Cortex of kidney (tissue), 1 donor: ENCODE measurements at places on chromosomes 3 and 15.

DNA sequence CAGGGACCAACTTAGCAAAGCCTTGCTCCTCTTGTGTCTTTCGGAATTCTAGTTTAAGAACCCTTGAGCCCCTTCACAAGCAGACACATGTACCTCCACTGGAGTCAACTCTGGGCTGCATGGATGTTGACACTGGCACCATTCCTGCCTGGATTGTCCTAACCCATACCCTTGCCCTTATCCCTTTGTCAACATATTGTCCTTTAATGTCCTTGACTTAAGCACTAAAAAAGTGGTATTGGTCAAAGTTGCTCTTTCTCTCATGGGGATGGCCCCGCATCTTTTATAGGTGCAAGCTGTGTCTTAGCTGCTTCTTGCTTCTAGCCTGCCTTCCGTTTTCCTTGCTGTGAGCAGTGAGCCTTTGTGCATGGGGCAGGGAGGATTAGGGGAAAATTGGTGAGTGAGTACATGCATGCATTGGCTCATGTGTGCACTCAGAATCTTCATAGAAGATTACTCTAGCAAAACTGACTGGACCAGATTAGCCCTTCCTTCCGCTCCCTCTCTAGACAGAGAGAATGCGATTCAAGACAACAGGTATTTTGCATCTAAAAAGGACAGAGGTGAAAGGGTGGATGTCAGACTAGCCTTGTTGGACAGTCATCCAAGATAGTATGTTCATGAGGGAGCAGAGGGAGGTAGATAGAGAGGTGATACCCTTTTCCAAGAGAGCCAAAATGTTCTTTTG, 42.4 kb downstream of the TGFBR2 start:
- no peak for DNase-seq

DNA sequence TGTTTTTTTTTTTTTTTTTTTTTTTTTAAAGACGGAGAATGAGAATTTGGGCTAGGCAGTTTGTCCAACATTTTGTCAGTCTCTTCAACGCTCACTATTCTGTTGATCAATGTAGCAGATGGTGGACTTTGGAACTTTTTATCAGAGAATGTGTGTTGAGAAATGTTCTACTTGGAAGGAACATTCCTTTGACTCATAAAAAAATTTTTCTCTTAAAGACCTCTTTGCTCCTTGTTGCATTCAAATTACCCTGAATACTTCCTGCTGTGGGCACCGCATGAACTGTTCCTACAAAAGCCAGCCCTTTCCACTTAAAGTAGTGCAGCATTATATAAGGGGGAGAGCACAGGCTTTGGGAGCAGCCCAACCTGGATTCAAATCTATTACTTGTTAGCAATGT, 182.9 kb downstream of the AKAP13 start:
- no peak for DNase-seq

DNA sequence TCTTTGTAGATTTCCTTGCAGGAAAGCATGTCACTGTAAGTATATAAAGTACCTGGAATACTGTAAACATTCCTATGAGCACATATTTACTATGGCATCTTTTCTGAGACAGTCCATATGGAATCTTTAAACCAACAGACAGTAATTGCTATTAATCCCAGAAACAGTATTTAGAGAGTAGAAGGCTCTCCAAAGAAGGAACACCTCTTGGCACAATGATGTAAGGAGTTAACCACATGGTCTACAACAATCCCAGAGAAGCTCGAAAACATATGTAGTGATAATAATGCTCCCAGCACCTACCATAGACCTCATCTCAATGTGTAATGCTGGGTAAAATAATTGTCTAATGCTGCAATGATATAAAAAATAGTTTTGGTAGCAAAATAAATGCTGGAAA, 95.8 kb upstream of the IL12A start:
- DNase-seq, result no peak

DNA sequence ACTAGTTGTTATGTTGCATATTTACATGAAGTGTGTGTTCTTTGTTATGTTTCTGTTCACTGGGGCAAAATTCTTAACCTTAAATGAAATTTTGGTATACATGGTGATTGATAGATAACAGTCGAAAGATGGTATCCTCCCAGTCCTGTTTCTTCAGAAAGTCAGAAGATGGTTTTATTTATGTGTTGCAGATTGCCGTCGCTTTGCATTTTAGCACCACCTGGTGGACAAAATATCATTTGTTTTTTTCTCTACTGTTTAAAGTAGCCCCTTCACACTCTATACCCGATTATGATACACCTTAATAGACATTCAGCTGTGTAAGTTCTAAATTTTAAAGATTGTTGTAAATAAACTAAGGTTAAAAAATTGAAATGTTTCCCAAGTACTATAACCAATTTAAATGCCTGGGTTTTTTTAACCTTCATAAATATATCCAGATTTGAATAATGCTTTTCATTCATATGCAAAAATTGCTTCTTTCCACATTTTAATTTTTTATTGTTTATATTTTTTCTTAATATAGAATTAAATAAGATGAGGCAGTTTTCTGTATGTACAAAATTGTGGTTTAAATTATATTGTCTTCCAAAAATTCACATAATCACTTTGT, 152.2 kb downstream of the ALCAM start:
- DNase-seq, result no peak

- DNase-seq, result no peak
Observed at GRCh38 chr15:98755138-98755537, 106.8 kb downstream of the IGF1R start.

GRCh38 chr3:159879598-159879997, 109.0 kb upstream of the IL12A start:
- no peak for DNase-seq

DNA sequence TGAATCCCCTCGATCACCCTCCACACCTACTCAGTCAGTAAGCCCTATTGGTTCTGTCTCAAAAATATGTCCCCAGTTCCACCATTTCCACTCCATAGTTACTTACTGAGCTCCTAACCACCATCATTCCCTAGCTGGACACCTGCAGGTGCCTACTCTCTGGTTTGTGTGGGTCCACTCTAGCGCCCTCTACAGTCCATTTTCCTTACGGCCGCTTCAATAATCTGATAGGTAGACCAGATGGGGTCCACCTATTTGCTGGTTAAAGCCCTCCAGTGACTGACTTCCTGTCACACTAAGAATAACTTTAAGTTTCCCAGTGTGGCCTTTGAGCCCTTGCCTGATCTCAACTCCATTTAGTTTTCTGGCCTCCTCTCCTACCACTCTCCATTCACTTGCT, 5.0 kb downstream of the GXYLT2 start:
- DNase-seq, result no peak

DNA sequence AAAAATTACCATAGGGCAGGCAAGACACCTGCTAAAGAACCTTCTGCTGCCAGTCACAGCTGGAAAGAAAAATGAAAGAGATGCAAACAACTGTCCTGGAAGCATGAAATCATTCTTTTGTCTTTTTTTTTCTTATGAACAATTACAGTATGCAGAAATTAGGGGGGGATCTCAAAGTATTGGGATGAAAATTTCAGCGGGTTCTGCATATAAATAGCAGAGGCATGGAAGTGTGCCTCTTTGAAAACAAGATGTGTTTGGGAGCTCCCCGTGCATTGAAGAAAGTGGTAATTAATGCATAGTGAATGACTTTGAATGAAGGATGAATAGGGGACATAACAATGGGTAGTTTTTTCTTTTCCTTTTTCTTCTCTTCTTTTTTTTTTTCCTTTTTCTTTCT, 431.2 kb downstream of the SOX2 start:
- no peak for DNase-seq

GRCh38 chr3:152428577-152428976, 159.8 kb downstream of the MBNL1 start:
- DNase-seq, result no peak

DNA sequence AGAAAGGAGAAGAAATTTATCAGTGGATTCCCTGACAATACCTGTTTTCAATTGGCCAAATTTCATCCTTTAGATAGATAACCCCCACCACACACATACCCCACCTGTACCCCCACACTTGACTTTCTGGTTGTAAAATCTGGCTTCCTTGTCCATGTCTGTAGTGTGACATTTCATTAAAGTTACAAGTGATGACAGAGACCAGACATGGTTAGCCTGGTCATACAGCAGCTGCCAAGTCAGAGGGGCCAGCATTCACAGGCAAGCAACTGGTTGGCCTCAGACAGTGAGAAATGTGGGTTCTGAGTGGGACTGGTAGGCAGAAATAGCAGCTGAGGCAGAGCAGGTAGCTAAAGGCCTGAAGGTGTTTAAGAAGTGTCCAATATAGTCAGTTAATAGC, 238.6 kb upstream of the SOX14 start:
- DNase-seq, result no peak

DNA sequence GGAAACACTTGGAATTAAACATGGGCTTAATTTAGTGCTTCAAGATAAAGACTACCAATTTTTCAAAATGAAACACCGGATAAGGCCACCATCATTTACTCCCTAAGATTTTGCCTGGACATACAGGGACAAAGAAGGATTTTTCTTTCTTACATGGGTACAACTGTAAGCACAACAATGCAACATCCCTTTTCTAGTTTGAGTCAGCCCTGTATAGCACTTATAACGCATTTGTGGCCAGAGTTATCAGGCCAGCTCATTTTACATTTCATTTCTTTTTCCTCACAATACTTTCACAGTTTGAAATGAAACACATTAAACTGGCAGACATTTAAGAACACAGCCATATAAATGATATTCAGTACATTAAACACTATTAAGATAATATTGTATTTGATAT, 9.8 kb upstream of the SUCNR1 start:
- no peak for DNase-seq

GRCh38 chr3:171470714-171471227, 10.6 kb upstream of the TNIK start:
- DNase-seq, result no peak

DNA sequence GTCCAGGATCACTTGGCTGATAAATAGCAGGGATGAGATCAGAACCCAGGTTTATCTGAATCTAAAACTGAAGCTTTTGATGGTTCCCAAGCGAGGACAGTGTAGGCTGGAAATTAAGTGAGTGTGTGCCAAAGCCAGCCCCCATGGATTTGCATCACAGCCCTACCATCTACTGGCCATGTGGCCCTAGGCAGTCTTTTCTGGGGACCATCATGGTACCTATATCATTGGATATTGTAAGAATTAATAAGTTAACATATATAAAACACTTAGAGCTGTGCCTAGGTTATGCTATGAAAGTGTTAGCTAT, 32.8 kb upstream of the SSR3 start:
- DNase-seq, result no peak

GRCh38 chr3:132787616-132788300, 65.5 kb upstream of the NPHP3 start:
- no peak for DNase-seq

- DNase-seq, result no peak
Observed at GRCh38 chr3:153090973-153091372, 71.1 kb upstream of the RAP2B start.

GRCh38 chr3:14834807-14835466, 16.2 kb downstream of the FGD5 start:
- DNase-seq, result no peak

GRCh38 chr15:101664303-101664913, 12.2 kb upstream of the TM2D3 start:
- DNase-seq, result no peak

DNA sequence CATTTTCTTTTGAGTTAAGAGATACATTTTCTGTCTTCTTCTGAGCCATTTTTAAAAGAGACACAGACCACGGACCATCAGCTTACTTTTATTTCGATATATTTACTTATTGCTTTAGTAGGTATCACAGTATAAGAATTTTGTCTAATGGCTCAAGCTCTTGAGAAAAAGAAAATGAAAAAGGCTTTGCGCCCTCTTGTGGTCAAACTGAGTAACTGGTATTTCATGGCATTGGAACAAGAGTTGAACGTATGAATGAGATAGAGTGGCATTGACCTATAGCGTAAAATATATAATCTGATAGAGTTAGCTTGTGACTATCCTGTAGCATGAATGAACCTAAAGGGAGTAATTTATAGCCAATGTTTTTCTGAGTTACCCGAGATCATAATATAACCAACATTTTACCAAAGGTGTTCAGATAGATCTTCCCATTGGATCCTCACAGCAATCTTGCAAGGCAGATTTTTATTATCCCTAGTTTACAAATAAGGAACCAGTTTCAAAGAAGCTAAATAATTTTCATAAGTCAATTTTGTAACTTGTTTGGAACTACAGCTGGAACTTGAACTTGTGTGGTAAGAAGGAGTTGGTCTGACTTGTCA, 154.6 kb downstream of the POLR2M start:
- no peak for DNase-seq

GRCh38 chr3:33682770-33683169, 35.3 kb downstream of the CLASP2 start:
- DNase-seq, result no peak

DNA sequence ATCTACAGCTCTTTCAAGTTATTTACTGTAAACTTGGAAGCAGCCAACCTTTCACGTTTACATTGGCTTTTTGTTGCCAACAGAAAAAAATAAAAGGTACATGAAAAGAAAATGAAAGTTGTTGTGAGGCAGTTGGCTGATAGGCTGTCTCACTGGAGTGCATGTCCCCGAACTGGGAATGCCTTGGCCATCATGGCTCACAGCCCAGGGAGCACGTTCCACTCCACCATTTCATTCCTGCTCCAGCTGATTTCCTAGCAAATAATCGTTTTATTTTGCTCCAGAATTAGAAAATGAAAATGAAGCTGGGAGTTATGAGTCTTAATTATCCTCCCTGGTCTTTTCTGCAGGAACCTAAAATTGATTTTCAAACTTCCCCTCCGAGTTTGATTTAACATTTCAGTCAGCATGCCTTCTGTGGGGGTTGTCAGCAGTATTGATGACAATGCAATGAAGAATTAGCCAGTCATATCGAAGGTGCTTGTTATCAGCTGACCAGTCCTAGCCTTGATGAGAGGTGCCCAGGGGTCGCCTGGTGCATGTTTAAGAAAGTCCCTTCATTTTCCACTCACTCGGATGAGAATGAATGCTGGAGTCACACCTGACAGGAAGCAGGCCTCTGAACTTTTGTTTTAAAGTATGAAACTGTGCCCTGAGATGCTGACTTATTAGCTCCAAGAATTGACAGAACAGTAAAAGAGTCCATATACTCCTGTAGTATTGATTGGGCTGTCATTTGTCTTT, 293.7 kb upstream of the TRIM42 start:
- DNase-seq, result no peak

- DNase-seq, result no peak
Observed at GRCh38 chr15:38117781-38118180, 134.9 kb upstream of the SPRED1 start.

GRCh38 chr3:194330579-194330978, 20.5 kb downstream of the CPN2 start:
- no peak for DNase-seq

DNA sequence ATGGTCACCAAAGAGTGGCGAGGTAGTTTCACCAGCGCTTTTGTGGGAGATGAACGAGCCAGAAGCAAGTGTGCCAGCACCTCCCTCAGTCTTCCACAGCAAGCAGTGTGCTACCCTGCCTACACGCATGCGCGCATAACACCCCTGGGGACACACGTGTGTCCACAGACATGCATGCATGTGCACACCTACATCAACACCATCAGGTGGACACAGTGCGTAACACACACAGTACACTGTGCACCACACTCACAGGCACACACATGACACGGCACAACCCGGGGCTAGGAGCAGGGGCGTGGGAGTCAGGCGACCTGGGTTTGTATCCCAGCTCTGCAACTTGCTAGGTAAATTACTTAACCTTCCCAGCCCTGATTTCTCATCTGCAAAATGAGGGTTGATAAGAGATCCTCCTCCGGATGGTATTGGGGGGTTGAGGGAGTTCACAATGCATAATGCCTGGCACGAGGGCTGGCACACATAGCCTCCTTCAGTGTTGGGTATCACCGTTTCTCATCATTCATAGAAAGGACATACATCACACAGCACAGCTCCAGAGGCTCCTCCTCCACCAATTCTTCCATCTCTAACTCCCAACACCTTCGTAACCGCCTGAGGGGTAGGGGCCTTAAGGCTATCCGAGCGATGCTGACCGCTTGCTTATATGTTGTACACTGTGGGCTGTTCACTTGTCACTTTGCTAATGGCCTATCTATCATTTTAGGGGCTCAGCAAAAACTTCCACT, 174.9 kb downstream of the SMAD6 start:
- DNase-seq, result no peak
